NCI-H82 (cell line): ENCODE measurements at places on chromosomes 5 and 9.

DNA sequence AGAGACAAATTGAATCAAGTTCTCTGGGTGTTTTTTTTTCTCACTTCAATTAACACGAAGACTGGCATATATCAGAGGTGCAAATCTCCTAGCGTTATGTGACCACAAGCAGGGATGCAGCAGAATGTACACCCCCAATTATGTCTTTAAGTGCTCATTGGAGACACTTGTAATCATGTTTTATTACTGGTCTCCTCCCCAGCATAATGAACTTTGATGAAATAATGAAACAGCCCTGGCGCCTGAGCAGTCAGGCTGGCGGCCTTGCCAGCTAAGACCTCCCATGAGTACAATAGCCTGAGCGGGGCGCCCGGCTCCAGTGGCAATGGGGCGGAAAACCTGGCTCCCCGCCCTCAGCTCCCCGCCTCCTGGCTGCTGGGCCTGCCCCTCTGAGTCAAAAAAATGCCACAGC lies 209.4 kb upstream of the MSX2 start:
- no peak for DNase-seq

GRCh38 chr5:71880536-71880935 lies 161.5 kb downstream of the CARTPT start:
- peak; percentile 95 for DNase-seq

DNA sequence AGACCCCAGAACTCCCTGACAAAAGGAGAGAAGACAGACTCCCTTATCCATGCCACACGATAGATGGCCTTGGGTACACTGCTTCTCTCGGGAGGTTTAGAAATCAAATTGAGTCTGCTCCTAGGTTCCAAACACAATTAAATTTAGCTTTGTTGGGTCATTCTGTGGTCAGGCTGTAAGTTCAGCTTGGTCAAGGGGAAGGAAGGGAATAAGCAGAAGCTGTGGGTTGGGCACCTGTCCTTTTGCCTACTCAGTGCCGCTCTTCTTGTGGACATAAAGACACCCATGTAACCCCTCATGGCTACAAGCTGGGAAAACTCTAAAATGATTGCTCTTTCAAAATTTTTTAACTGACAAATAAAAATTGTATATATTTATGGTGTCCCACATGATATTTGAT lies 19.1 kb upstream of the AK3 start:
- DNase-seq, result no peak

DNA sequence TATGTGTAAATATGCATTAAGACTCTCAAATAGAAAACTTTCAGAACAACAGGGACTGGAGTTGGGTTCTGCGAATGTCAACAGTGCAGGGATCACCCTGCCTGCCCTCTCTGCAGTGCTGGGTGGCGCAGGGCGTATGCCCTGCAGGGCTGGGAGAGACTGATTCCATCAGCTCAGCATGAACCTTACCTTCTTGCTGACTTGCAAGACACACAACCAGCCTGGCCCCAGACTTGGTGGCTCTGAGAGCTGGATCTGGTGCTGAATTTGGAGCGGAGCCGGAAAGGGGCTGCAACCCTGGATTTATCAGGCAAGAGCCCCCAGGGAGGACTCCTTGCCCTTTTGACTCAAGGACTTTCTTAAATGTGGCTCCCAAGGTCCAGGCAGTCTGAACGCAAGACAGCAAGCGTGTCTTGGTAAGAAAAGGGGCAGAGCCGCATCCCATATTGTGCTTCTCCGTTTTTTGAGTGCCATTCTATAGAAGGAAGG lies 376.0 kb upstream of the IRX2 start:
- DNase-seq, result no peak

GRCh38 chr9:83472221-83472665 lies 66.0 kb downstream of the FRMD3 start:
- no peak for DNase-seq

DNA sequence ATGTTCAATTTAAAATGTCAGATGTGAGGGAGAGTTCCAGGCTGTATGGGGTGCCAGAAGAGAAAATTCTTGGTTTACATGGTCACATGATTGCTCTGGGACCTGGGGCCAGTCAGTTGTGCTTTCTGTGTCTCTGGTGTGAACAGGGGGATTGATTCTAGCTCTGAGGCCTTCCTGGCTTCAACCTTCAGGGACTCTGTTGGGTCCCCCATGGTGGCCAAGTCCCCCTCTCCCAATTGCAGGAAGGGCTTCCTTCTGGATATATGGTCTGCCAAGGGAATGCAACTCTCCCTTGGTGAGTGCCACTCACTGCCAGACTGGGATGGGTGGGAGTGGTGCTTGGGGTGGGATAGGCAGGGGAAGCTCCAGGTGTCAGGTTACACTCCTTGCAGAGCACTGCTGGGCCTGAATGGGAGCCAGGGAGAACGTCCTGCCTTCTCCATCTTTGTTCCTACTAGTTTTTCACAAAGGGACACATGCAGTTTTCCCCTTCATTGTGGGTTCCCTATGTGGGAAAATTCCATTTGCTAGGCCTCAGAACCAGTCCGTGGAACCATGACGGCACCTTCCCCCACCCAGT lies 153.2 kb downstream of the MELK start:
- DNase-seq, result peak; percentile 8

DNA sequence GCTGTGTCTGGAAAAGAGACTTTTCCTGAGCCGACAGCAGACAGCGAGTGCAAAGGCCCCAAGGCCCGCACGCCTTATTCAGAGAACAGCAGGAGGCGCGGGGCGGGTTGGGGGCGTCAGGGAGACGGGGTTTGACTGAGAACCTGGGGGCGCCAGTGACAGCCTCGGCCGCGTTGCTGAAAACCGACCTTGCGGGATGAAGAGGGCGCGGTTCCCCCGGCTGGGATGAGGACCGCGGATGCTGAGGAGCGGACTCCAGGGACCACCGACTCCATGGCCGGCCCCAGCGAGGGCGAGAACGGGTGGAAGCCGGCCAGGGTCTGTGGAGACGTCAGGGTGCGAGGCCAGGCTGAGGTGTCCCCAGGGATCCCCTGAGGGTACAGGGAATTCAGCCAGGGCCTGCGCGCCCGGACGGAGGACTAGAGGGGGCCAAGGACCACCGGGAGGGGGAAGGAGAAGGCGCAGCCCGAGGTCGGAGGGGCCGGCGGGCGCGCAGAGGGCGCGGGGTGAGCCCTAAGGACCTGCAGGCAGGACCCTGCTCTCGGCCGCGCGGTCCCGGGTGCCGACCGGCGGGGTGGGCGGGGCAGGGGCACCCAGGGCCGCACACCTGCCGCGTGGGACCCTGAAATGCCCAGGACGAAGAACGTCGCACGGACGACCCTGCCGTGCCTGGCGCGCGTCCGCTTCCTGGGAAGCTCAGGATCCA lies 837 bp upstream of the AHRR start:
- no peak for DNase-seq

GRCh38 chr9:134632329-134632728 lies 9.3 kb upstream of the COL5A1 start:
- no peak for DNase-seq

GRCh38 chr5:89041976-89042375 lies 159.0 kb upstream of the MEF2C start:
- DNase-seq, result peak; percentile 47

DNA sequence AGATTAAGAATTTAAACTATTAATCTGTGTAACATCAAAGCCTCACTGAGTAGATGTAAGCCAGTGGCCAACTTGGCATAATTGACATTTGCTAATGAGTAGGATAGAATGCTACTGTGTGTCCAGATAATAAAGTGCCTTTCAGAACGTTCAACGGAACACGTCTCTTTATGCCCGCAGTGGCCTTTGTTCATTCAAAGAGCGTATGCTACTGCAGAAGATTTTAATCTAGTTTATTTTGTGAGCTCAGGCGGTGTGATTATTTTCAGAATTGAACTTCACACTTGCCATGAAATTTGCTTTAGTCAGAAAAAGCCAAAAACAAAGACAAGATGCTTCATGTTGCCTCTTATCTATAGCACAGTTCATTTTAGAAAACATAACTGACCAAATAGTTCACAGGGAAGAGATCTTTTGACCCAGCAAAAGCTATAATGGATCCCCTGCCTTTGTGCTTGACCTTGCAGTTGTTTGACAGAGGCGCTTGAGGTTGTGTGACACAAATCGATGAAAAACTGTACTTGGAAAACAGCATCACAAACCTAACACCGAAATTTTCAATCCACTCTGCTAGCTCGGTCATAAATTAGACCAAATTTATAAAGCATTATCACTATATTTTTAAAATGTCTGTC lies 530.9 kb upstream of the TYRP1 start:
- DNase-seq, result no peak

GRCh38 chr5:105754056-105754455 lies 1916.7 kb downstream of the EFNA5 start:
- no peak for DNase-seq

DNA sequence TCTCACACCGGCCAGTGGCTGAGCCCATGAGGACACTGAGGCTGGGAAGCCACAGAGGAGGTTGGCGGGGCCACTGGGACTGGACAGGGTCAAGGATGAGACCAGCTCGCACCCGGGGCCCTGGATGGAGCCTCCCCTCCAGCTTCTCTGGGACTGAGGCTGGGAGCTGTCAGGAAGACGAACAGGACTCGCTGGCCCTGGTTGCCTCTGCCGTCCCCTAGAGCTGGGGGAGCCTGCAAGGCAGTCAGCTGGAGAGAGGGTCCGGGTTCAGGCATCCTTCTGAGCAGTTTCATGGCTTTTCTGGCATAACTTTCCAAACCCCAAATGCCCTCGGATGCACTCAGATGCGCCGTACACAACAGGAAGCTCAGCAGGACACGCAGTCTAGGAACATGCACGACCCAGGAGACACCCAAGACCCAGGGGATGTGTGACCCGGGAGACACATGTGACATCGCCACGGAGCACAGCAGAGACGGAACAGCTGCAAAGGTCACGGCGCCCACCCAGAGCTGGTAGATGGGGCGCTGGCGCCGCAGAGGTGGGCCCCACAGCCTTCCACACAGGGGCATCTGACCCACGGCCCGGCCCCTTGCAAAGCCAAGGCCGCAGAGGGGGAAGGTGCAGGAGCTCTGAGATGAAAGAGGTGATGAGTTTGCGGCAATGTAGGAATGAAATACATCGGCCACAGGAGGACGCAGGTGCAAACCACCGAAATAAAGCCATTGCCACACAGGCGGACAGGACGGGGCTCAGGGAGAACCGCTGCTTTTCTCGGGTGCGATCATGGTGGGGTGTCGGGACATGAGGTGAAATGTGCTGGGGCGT lies 17.1 kb downstream of the TPPP start:
- no peak for DNase-seq

- no peak for DNase-seq
Measured at GRCh38 chr5:137563646-137564397, 64.7 kb upstream of the SPOCK1 start.

GRCh38 chr9:121566481-121567465 lies 67.1 kb upstream of the GGTA1 start:
- no peak for DNase-seq
